Caki2 (cell line): ENCODE measurements at places on chromosomes 4 and X. TPM values are rescaled to one million over a fixed set of nuclear protein-coding genes. Genes with fewer than 3 reads are reported as not detected.

Gene PDGFC
- 88.6 and 120 TPM in 2 replicates for total RNA-seq

Gene NBDY
- 17.7 and 22.4 TPM in 2 replicates for total RNA-seq

Gene PDLIM5
- 31.7 and 35.2 TPM in 2 replicates for total RNA-seq

Gene GYG2
- 3.2 and 3.7 TPM in 2 replicates for total RNA-seq

Gene SSX4B
- not detected in 2 replicates for total RNA-seq

Gene CPLX1
- 0.20 and 1.5 TPM in 2 replicates for total RNA-seq

Gene NDP
- not detected in 2 replicates for total RNA-seq

Gene PNPLA4
- 26.7 and 39.2 TPM in 2 replicates for total RNA-seq

Gene MAGEA2B
- not detected in 2 replicates for total RNA-seq

Gene MID1
- total RNA-seq = 12.5 and 26.7 TPM in 2 replicates

Gene DMRTC1
- total RNA-seq = not detected in 2 replicates

Gene MMRN1
- total RNA-seq = not detected in 2 replicates

Gene MAGEC2
- total RNA-seq = not detected in 2 replicates

Gene BEX1
- total RNA-seq = not detected in 2 replicates

Gene NAA11
- total RNA-seq = not detected in 2 replicates

Gene HPGD
- total RNA-seq = 8.9 and 10.5 TPM in 2 replicates

Gene SSX2
- 0.32 TPM in 1 of 2 replicates, not detected in the other for total RNA-seq

Gene CT45A2
- total RNA-seq = not detected in 2 replicates

Gene SSX2B
- total RNA-seq = 0.24 TPM in 1 of 2 replicates, not detected in the other

Gene IL1RAPL1
- total RNA-seq = 0.17 and 1.6 TPM in 2 replicates

Gene RGN
- not detected in 2 replicates for total RNA-seq

Gene ASMT
- total RNA-seq = not detected in 2 replicates

Gene SNX12
- total RNA-seq = 65.7 and 98.8 TPM in 2 replicates

Gene RAB9B
- 2.7 TPM in 1 of 2 replicates, not detected in the other for total RNA-seq

Gene TLR10
- not detected in 2 replicates for total RNA-seq

Gene KCND1
- 0.24 TPM in 1 of 2 replicates, not detected in the other for total RNA-seq

Gene SMIM10L2A
- total RNA-seq = 1.3 and 1.4 TPM in 2 replicates

Gene FHIP1A
- total RNA-seq = 8.7 and 16.2 TPM in 2 replicates

Gene MAGEA4
- not detected in 2 replicates for total RNA-seq

Gene INPP4B
- total RNA-seq = 15.7 and 28.3 TPM in 2 replicates

Gene SEL1L3
- 124 and 161 TPM in 2 replicates for total RNA-seq

Gene TBC1D19
- total RNA-seq = 42.1 and 47.4 TPM in 2 replicates

Gene LONRF3
- 5.0 and 13.8 TPM in 2 replicates for total RNA-seq

Gene RPS6KA6
- total RNA-seq = 0.95 and 4.0 TPM in 2 replicates

Gene TAB3
- total RNA-seq = 1.0 and 5.9 TPM in 2 replicates

Gene CTPS2
- 20.0 and 40.9 TPM in 2 replicates for total RNA-seq

Gene PDZD11
- 31.7 and 51.1 TPM in 2 replicates for total RNA-seq

Gene BMP3
- total RNA-seq = not detected in 2 replicates

Gene TMPRSS11A
- total RNA-seq = not detected in 2 replicates

Gene AMMECR1
- total RNA-seq = 21.1 and 22.9 TPM in 2 replicates

Gene PGAM4
- not detected in 2 replicates for total RNA-seq

Gene TLL1
- total RNA-seq = 10.3 and 21.4 TPM in 2 replicates
